ENCODE measurements at places on chromosomes 12 and 14.

GRCh38 chr12:130423136-130423535, 85.4 kb downstream of the PIWIL1 start:
- DNase-seq = no peak

- no peak for DNase-seq
Observed at GRCh38 chr12:75581515-75581914, 70.1 kb upstream of the KRR1 start.

GRCh38 chr12:56935752-56936151, 1.5 kb upstream of the SDR9C7 start:
- DNase-seq = no peak

DNA sequence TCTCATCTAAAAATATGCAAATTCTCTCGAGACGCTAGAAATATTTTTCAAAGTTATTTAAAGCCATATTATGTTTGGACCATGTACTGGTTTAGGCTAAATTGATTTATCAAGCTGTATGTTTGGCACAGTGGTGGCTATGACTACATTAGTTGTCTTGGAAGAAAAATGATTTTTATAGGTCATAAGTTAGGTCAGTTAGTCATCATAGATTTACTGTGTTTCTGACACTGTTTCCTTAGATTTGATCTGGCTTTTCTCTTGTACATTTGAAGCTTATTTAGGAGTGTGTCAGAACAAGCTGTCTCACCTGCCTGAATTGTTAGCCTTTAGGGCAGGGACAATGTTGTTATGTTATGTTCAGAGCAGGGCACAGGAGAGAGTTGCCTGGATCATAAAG, 161.1 kb upstream of the FBXO33 start:
- DNase-seq = no peak

DNA sequence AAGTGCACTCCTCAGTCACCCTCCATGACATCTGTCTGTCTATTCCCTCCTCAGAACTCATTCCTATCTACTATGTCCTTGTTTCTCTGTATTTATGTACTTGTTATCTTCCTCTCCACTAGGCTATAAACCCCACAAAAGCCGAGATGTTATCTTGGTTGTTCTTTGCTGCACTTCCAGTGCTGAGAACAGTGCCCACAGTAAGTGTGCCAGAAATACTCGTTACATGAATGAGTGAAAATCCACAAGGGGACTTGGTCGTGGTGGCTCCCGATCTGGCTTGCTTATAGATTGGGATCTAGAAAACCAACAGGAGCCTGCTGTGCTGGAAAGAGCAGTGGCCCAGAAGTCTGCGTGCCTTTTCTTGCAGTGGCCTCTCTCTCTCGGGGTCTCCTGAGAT, 111.9 kb upstream of the PRMT8 start:
- DNase-seq = no peak

DNA sequence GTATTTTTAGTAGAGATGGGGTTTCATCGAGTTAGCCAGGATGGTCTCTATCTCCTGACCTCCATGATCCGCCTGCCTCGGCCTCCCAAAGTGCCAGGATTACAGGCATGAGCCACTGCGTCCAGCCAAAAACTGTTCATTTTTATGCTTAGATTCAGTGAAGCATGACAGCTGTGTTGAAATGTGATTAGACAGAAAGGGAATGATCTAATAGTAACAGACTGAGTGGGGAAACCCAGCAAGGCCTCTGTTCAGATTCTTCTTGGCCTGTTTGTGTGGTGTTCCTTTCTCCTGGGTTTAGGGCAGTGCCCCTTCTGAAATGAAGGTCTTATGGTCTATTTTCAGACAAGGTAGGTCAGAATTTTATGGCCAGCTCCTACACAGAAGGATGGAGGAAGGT, 11.8 kb upstream of the ABCD4 start:
- no peak for DNase-seq

- DNase-seq = no peak
Observed at GRCh38 chr14:30991408-30991807, 34.0 kb upstream of the AP4S1 start.

DNA sequence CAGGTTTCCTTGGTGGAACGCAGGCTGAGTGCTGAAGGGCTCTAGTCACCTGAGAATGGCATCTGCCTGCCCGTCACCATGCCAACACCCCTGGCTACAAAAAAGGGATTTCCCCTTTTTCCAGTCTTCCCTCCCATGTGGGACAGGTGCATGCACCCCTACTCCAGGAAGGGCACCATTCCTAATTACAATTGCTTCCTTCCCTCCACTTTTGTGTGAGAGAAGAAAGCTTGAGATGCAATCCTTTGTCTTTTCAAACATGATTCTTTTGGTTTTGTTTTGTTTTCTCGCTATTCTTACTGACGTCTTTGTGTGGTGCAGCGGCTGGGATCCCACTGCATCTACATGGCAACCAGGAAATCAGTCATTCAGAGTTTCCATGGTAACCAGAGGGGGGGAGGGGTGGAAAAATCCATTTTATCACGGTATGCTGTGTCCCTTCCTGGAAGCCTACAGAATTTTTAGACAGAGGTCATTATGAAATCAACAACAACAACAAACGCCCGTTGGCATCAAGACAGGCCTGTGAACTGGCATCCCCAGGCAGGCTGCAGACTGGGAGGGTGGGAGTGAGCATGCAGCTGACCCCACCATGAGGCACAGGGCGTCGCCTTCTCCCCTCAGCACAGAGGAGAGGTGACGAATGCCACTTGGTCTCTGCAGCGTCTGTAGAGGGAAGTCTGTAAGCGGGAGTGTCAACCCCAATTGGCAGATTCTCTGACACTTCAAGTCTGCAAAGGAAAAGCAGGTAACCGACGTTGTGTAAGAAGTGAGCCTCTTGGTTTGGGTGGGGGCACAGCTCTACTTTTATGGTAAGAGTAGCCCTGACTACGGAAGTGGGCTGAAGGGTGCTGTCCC, 13.6 kb upstream of the GNG2 start:
- peak; percentile 87 for DNase-seq

DNA sequence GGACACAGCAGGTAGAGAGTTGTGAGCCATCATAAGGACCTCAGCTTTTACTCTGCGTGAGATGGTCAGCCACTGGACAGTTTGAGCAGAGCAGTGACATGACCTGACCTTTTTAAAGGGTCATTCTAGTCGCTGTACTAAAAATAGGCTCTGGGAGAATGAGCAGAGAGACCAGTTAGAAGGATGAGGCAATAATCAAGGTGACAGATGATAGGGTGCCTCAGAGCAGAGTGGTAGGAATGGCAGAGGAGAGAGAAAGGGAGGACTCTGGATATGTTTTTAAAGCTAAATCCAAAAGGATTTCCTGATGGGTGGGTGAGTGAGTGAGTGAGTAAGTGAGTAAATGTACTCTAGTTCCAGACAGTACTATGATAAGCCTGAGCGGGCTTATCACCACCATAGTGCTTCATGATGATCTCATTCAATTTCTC, 83.6 kb upstream of the ARHGAP5 start:
- DNase-seq = no peak

DNA sequence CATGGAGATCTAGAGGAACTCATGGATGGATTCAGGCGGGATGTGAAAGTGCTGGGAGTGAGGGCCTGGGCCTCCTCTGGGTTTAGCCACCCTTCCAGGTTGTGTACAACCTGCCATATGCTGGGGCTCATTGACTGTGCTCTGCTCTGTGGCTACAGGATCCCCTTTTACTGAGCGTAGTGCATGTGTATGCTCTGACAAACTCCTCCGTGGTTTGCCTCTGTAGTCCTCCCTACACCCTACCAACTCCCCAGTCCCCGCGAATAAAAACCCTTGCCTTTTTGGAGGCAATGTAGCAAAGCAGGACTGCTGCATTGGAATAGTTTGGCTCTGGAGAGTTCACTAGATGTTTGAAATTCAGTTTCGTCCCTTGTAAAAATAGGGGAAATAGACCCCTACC, 17.4 kb downstream of the JDP2 start:
- DNase-seq = no peak

- DNase-seq = no peak
Observed at GRCh38 chr14:99769799-99770198, 23.4 kb upstream of the EML1 start.
